ENCODE measurements at places on chromosomes 1 and 21.

- DNase-seq: no peak
These were observed 95.3 kb downstream of the FOXD2 start for GRCh38 chr1:47532921-47533792.

DNA sequence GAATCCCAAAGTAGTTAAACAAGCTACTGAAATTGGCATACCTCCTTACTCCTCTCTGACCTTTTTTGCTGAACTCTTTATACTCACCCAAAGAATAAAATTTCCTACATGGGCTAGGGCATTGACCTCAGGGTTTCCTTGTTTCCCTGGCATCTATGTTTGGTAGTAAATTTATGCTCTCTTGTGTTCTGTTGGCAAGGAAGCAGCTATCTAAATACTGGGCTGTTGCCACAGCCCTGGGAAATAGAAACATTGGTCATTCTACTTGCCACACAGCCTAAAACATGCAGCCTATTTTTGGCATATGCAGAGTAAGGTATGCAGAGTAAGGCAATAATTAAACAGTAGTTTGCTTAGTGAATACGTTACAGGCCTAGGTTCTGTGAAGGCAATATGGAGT, 351.4 kb downstream of the HLX start:
- no peak for DNase-seq

DNA sequence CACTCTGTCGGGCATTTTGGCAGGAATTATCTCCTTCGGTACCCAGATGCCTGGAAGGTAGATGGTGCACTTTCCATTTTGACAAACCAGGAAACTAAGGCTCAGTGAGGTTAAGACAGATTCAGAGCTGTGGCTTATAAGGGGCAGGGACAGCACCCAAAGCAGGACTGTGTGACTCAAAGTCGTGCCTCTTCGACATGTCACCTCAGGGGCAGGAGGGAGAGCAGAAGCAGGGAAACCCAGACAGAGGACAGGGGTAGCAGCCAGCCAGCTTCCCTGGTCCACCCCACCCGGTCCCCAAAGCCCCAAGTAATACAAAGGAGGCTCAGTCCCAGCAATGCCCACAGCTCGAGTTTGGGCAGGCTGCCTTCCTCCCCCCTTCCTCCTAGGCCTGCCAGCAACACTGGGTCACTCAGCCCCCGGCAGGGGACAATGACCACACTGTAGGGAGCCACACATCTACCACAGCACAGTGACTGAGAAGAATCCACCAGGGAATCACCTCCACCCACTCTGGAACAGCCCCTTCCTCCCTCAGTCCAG, 2.5 kb downstream of the RHOC start:
- DNase-seq: no peak

- DNase-seq: no peak
These were observed 9.3 kb downstream of the MIER1 start for GRCh38 chr1:66933887-66934700.

GRCh38 chr1:12258272-12258671, 28.4 kb downstream of the VPS13D start:
- DNase-seq: no peak

DNA sequence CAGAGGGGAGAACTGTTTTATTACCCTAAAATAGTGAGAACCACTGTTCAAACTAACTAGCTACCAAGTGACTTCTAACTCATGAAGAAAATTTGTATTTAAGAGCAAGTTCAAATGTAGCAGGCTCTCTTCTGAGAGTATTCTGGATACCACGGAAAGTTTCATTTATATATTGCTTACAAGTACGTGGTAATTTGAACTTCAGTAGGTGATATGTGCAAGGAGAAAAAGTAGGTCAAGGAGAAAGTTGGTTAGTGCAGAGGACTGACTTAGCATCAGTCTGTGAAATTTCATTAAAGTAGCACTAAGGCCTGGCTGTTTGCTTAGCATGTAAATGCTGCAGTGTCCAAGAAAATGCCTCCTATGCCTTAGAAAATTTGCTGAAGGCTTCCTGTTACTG, 16.7 kb downstream of the SERPINC1 start:
- no peak for DNase-seq

GRCh38 chr1:13900583-13900982, 200.6 kb downstream of the PRDM2 start:
- DNase-seq: no peak

GRCh38 chr1:117121589-117122329, at the start of gene TRIM45:
TSS of gene TRIM45 (minus strand) at chr1:117121749. CDS start at chr1:117121201, 548 bp downstream.
- peak; percentile 63 for DNase-seq

GRCh38 chr1:28266920-28267322, 7.6 kb downstream of the SESN2 start:
- DNase-seq: no peak

GRCh38 chr1:205239078-205239477, 11.3 kb downstream of the TMCC2 start:
- DNase-seq: no peak

DNA sequence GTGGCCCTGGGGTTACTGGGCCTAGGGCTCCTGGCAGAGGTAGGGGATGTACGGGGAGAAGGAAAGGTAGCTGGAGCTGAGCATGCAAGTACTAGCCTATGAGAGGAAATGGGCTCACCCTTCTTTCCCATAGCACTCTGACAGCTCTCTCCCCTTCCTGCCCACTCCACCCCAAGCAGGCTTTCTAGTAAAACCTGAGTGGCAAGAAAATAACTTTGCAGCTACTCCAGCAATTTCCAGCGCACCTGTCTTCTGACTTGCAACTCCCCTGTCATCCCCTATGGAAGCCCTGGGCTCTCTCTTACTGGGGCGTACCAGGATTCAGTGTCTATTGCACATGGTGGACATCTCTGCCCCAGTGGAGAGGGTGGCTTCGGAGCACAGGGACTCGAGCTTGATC, 6.7 kb upstream of the IVL start:
- DNase-seq: no peak

DNA sequence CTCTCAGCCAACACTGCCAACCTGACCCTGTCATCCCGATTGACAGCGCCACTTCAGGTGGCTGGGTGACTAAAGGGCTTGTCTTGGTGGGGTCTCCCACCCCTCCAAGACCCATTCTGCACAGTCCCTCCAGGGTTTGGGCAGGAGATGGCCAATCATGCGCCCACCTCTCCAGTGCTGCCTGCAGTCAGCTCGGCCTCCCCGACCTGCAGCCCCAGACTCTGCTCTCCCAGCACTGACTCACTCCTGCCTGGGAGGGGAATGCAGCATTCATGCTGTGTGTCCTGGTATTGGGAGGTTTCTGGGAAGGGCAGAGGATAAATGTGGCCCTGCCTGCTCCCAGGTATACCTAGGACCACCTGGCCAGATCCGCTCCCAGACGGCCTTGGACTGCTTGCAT, 9.7 kb downstream of the TMEM81 start:
- no peak for DNase-seq

GRCh38 chr1:82788660-82789059, 987.9 kb downstream of the ADGRL2 start:
- no peak for DNase-seq

- DNase-seq: no peak
These were observed 1245.1 kb upstream of the ADGRL4 start for GRCh38 chr1:80251591-80251990.
